ENCODE measurements at places on chromosomes 7 and 10.

DNA sequence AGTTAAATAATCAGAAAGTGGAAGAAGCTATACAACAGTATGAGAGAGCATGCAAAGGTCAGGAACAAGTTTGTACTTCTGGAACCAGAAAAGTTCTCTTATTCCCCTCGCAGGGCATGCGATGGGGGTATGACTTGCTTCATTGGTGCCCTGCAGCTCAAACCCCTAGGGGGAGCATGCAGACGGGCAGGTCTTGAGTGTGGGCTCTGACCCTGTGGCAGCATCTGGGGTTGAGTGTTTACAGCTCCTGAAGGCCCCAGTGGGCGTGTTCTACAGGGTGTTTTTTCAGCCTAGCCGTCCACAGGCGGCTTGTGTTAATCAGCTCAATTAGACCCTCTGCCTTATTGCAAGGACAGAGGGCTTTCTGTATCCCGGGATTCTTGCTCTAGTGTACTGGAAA lies 44.5 kb downstream of the KIF20B start:
- no peak for DNase-seq

DNA sequence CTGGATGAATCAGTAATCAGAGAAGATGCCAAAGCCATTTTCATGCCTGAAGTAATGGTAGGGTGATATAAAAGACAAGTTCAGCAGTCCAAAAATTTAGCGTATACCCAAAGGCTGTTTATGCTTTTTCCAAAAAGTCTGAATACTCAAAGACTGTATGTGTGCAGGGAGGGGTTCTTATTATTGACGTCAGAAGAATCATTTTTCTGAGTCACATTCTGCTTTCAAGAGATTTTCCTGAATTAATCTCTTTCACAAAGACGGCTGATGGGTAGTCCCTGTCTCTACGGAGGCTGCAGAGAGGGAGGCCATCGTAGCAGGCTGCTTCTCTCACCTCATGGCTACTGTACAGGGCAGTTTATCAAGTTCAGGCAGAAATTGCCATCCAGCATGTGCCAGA lies 30.7 kb upstream of the ABLIM1 start:
- DNase-seq, result no peak

DNA sequence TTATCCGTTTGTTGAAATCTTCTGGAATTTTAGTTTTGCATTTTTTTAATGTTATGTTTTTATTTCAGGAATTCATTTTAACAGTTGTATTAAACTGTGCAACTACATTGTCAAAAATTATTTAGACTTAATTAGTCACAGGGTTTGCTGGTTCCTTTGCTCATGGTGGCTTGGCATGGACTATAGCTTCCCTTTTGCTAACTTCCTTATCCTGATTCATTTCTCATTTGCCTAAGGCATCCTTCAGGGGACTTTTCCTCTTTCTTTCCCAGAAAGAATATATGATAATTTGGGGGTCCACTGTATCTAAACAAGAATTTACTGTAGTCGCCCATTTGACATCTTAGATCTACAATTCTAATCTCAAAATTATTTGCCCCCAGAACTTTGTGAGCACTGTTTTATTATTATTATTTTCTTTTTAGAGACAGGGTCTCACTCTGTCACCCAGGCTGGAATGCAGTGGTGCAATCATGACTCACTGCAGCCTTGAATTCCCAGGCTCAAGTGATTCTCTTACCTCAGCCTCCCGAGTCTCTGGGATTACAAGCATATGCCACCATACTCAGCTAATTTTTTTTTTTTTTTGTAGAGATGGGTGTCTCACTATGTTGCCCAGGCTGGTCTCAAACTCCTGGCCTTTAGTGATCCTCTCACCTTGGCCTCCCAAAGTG lies 13.9 kb downstream of the FIGNL1 start:
- DNase-seq, result no peak

DNA sequence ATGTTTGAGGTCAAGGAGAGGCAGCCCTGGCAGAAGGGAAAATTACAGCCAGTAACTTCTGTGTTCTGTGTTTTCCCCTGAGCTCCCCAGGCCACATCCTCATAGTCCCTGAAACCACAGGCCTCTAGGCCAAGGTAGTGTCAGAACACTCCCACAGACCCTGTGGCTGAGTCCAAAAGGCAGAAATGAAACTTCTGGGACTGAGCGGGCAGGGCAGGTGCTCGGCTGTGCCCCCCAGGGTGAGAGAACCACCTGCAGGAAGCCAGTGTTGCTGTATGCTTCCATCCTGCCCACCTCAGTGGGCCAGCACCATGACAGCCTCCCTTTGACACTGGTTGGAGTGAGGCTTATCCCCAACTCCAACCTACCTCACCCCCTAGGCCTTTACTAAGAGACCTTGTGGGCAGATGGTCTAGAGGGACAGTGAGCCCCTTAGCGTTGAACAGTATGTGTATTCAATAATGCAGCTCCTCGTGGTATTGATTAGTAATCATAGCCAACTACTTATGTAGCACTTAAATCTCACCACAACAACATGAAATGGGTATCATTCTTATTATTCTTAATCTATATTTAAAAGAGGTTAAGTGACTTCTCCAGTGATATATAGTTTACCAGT lies 30.3 kb downstream of the PIK3CG start:
- DNase-seq, result no peak

DNA sequence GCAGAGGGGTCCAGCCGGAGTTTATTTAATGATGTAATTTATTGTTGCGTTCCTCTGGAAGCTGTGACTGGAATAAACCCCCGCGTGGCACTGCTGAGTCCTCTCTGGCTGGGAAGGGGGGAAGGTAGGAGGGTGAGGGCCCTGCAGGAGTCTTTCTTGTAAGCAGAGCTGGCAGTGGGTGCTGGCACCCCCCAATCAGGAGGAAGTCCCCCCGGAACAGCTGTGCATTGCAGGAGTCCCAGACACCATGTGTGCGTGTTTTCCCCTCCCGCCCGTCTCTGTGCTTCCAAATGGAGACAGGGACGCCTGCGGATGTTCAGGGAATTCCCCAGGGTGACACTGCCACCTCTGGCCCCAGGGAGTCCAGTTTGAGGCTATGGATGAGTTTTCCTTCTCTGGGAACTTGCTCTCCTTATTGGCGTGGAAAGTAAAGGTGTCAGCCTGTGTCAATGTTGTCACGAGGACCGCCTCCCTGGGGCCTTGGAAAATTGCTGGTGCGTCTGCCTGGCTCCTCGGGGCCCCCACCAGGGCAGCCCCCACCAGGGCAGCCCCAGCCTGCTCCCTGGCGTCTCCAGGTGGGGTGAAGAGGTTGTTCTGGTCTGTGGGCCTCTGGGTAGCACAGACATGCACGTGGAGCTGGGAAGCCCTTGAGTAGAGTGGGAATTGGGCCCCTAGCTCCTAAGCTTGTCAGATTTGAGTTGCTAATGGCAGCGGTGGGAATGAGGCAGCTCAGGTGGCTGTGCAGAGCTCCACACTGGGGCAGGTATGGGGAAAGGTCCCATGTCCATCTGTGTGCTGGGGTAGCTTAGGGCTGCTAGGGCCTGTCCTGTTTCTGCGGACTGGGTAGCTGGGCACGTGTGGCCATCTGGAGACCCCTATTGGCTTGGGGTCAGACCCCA lies 2.7 kb downstream of the FZD9 start:
- DNase-seq, result no peak

DNA sequence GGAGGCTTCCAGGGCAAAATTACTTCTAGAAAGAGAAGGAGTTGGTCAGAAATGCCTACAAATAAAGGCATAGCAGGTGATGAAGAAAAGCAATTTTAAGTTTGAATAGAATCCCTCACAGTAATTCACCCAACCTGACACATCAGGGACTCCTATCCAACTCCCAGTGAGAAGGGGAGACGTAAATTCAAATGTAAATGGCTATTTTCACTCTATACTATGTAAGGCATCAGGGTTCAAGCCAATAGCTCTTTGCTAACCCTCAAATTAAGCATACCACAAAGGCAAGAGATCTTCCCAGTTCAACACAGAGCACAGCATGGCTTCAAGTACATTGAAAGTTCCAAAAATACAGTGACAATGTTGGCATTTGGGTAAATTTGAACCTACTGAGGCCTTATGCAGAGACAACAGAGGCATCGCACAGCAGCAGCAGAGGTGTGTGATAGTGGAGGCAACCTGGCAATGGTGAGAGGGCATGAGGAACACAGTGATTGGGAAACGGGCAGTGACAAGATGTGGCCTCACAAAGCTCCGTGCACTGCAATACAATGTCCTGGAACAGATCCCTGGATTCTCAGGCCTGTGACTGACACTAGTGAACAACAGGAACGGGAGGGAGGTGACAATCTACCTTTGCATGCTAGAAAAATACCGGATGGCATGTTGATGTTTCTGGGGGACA lies 95.7 kb downstream of the VSTM2A start:
- no peak for DNase-seq

GRCh38 chr10:132391676-132392020 lies 5.4 kb upstream of the PWWP2B start:
- DNase-seq, result no peak

DNA sequence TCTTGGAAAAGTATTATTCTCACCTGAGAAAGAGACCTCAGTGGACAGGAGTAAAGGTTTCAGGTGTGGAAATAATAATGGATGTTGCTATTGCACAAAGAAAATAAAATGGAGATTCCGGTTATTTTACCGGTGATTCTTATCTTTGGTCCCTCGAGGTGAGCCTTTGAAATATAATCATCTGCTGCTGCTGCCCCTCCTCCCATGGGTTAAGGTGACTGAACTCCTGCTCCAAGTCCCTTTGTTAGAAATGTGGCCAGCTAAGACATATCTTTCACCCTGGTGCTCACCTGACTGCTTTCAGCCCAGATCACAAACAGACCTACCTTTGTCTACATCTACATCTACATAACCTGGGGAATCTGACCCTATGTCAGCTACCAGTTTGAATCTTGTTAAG lies 5.7 kb downstream of the CUBN start:
- DNase-seq, result no peak

DNA sequence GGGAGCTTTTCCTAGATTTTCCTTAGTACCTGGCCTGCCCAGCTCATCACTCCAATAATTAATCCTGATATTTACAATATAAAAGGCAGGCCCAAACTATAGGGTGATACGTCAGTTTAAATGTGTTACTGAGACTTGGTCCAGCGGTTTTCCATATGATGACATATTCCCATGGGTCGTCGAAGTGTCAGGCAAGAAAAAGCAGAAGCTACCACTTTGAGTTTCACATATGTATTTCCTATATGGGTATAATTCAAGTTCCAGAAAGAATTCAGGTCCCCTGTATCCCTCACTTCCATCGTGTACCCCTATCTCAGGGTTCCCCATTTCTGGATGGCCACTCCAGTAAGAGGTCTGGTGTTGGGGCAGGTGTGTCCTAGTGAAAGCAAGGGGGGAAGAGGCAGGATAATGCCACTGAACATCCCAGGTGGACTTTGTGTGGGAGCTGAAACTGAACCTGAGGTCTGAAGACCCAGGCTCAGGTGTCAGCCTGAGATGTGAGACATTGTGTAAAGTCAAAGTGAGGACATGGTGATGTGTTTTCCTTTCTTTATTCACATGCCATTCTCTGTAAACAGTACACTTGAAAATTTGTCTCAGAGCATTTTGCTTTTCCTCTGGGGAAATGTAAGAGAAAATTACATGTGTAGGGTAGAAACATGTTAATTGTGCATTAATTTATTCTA lies 167.8 kb downstream of the PLXDC2 start:
- no peak for DNase-seq

GRCh38 chr7:17242504-17242903 lies 55.9 kb upstream of the AHR start:
- DNase-seq, result no peak

- no peak for DNase-seq
Measured at GRCh38 chr7:815284-816216, 16.7 kb upstream of the SUN1 start.

DNA sequence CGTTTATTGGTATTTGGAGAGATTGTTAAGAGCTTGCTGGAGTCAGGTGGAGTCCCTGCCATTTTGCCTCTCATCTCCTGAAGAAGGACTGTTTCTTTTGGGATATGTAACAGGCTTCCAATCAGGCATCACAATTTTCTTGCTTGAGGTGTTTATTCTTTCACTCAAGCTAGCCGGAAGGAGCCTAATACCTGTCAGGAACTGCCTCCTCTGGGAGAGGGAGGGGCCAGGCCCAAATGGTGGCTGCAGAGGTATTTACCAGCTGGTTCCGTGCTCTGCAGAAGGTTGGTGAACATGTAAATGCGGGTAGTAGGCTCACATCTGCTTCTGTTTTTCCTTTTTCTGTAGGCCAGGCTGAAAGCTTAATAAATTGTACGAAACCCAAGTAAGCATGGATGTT lies 114.0 kb downstream of the TCF7L2 start:
- no peak for DNase-seq

- DNase-seq, result no peak
Measured at GRCh38 chr10:51079331-51079730, 5.0 kb downstream of the PRKG1 start.

DNA sequence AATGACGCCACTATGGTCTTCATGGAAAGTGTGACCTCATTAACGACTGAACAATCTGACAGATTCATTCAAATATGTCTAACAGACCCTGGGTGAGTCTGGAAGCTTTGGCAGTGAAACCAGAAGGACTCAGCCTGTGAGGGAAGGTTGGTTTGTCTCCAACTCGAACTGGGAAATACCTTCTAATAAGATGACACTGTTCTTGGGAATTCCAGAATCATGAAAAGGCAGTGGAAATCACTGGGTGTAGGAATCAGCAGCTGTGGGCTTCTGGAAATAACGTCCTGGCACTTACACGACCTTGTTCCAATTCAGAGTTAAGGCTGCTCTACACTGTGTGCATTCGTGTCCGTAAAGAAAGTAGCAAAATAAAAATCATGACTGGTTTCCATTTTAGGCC lies 75.1 kb downstream of the DGKI start:
- no peak for DNase-seq

GRCh38 chr10:62811159-62811875 lies 4.8 kb downstream of the EGR2 start:
- peak; percentile 44 for DNase-seq

- peak; percentile 41 for DNase-seq
Measured at GRCh38 chr7:21507627-21508343, 35.1 kb upstream of the DNAH11 start.

GRCh38 chr10:79375321-79376077 lies 28.2 kb downstream of the PPIF start:
- DNase-seq, result no peak
